ENCODE measurements at places on chromosomes 11 and 22.

DNA sequence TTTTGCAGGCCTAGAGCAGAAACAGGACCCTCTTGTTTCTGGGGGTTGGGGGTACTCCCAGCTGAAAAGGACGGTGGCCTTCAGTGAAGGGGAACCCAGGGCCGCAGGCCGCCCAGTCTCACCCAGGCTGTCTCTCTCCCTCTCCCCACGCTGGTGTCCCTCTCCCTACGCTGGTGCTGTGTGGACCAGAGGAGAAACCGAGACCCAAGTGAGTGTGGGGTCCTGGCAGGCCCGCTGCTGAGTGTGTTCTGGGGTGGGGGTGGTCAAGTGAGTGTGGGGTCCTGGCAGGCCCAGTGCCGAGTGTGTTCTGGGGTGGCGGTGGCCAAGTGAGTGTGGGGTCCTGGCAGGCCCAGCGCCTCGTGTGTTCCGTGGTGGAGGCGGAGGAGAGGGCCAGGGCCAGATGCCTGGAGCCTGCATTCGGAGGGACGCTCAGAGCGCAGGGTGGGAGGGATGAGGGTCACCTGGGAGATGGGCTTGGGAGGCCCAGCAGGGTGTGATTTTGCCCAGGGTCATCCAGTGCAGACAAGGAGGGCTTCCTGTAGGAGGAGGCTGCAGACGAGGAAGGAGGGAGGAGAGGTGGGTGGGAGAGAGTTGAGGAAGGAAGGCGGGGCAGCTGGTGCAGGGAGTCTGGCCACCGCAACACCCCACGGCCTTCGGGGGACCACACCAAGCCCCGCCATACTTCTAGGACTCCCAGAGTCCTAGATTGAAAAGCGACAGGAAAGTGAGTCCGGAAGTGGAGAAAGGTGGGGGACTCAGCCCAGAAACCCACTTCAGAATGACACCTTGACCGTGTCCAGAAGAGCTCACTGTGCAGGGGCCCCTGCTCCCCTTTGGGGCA is 10.3 kb downstream of the TNNT3 start:
- no peak for DNase-seq

- DNase-seq, result no peak
Observed at GRCh38 chr11:66663741-66664296, 13.9 kb downstream of the RBM4B start.

GRCh38 chr22:27930331-27931060 is 11.4 kb upstream of the PITPNB start:
- DNase-seq, result no peak

GRCh38 chr11:3861683-3862082 is 6.2 kb downstream of the STIM1 start:
- DNase-seq, result no peak

DNA sequence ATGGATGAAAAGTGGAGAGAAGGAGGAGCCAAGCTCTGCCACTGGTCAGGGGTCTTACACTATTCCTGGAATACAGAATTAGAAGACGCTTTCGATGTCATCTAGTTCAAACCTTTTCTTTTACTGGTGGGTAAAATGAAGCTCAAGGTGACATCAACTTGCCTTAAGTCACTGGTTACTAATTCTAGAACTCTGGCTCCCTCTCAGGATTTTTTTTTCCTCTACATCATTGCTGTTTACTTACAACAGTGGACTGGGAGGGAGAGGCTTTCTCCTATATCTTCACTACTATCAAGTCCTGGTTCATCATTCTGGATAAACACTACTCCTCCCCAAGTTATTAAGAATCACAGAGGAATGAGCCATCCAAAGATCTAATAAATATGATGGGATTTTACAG is 82.9 kb downstream of the ETS1 start:
- DNase-seq, result no peak

DNA sequence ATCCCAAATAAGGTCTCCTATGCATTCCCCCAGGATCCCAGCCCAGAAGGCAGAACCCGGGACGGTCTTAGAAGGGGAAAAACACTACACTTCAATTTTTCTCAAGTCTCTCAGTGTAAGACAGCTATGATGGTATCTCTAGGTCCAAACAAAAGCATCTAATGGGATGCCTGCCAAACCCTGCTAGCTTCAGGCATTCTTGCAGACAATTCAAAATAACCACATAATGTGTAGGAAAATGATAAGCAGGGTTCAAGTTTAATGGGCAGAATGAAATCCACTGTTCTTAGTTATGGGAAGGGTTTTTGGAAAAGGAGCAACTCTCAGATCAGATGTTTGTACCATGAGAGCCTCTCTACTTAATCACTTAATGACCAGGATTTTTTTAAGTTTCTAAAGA is 119.8 kb upstream of the ANO1 start:
- no peak for DNase-seq

DNA sequence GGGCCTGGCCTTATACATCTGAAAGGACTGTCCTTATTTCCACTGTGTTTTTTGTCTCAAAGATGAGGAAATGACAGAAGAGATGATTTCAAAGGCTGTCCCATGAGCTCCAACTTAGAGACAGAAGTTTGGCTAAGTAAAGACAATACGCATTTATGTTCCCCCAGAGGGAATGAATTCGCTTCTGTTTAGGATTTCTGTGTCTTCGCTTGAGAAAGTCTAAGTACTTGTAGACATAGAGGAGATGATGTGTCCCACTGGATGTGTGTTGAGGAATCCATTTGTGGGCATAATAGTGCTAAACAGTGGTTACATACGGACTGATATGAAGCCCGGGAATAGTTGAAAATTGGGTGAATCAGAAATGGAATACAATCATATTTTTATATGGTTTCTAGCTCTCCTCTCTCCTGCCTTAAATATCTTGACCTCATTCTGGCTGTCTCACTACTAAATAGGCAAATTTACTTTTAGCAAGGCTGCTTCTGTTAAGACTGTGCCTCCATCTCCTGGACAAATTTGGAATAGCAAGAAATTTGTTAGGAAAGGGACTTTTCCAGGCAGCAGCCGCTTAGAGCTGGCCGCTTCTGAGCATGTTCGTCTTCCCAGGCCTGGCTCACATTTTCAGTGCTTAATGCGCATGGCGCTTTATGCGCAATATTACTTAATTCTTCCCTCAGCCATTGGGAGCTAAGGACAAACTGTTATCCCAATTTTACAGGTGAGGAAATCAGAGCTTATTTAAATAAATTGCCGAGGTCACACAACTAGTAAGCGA is 1.9 kb upstream of the PEX26 start:
- DNase-seq, result peak; percentile 95

DNA sequence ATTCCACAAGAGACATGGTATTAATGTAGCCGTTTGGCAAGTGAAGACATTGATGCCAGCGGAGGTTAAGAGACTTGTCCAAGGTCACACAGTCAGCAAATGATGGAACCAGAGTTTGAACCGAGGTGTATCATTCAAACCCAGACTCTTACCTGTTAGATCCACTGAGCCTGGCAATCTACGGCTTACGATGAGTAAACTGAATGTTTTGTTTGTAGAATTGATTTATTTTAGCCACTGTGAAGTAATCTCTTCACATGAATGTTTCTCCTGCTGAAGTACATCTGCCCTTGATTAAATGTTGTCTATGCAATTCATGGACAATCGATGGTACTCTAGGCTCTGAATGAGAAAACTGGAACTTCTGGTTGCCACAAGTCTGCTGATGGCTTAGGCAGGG is 155.5 kb upstream of the NAV2 start:
- DNase-seq, result no peak

DNA sequence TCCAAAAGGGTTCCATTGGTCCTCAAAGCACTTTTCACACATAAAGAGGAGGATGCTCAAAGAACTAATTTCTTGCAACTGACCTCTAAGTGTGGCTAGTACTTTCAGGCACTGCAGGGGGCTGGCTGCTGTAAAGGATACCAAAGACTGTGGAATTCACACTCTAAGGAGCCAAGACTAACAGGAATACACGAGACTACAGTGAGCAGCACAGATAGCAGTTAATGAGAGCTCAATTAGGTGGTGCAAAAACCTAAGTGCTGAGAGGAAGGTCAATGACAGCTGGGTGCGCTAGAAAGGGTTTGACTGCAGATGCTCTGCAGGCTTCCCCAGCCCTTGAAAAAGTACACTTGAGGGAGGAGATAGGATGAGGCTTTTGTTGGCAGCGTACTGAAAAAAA is 124.3 kb upstream of the NTM start:
- DNase-seq, result no peak

DNA sequence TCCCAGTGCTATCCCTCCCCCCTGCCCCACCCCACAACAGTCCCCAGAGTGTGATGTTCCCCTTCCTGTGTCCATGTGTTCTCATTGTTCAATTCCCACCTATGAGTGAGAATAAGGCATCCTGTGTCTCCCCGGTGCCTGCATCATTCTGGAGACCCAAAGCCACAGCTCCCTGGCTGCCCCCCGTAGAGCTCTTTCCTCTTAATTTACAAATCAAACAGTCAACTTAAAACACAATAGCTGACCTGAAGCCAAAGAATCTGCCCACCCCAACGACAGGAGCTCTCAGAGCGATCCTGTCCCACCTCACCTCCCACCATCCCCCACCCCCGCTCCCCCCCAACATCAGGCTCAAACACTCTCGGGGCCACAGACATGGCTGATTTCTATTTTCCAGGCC is 558.3 kb downstream of the BRD1 start:
- DNase-seq, result no peak

GRCh38 chr11:110172468-110173065 is 79.4 kb downstream of the ZC3H12C start:
- no peak for DNase-seq

DNA sequence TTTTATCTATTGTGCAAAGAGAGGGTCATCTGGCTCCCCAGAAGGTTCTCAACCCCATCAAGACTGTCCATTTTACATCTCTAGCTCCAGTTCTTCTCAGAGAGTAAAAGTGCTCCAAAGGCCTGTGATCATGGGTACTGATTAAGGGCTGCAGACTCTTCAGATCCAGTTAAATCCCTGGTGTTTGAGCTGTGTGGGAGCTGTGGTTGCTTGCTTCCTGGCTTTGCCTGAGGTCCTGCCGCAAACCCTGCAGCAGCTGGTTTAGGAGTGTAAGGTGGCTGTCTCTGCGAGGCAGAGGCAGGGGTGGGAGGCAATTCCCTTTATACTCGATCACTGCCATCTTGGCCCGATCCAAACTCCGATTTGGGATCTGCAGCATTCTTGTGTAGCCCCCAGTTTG is 1.2 kb downstream of the MRPL17 start:
- peak; percentile 16 for DNase-seq

DNA sequence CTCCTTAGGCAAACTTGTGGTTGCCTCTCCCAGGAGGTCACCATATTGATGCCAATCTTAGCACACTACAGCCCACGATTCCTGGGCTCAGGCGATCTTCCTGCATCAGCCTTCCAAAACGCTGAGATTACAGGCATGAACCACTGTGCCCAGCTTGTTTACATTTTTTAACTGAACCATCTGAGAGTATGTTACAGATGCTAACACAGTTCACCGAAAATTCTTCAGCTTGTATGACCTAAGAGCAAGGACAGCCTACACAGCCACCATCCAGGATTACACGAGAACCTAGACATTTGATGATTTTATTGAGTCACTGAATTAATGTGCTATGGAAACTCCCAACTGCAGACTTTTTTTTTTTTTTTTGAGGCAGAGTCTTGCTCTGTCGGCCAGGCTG is 5.8 kb upstream of the LGALS1 start:
- no peak for DNase-seq

GRCh38 chr11:84384731-84385130 is 1098.6 kb upstream of the CCDC90B start:
- DNase-seq, result peak; percentile 46

DNA sequence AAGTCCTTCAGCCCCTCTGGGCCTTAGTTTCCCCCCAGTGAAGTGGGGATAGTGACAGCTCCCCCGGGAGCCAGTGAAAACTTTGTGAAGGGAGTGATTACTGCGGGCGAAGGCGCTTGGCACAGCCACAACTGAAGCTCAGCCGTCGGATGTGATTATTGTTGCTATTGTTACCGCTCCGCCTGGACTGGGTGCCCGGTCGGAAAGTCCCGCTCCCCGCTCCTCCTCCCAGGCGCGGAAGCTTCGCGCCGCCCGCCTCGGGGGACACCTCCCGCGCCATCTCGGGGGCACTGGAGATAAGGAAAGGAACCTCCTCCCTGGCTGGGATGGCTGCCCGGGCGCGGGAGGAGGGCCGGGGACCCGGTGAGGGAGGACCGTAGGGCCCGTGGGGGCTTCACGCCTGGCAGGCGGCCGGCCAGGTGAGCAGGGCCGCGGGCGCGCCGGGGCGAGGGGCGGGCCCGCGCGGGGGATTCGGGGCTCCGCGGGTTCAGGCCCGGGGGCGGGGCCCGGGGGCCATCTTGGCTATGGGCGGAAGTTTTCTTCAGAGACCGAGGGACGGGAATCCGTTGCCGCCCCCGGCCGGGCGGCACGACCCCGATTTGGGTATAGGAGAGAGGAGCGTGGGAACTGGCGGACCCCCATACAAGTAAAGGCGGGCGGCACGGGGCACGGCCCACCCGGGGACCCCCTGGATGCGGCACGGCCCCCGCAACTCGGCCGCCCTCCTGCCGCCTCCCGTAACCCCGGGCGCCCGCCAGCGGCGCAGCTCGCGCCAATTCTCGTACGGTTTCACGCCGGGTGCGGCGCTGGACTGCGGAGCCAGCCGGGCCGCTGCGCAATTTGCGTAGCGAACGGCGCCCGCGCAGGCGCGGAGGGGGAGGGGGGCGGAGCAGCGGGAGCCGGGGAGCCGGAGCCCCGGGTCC is at the start of gene GPR137:
TSS of gene GPR137 (plus strand) at position 887 of the 923 bp plus-strand sequence. CDS start 677 bp downstream, outside the sequence.
- DNase-seq, result peak; percentile 92

DNA sequence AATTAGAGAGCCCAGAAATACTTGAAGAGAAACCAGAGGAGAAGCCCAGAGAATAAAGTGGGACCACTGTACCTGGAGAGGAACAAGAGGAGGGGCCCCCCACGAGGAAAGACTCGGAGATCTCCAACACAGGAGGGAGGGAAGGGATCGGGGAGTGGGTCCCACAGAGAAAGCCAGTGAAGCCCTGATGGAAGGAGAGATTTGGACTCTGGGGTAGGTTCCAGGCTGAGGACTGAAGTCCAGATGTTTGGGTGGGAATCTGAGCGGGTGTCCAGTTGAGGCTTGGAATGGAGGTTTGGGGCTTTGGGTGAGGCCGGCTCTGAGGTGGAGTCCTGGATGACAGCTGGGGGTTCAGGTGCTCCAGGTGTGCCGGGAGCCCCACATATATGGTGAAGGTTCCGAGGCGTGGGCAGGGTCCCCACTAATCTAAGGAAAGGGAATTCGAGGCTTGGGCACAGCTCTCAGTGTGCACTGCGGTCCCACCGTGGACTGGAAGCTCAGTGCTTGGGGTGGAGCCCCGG is 32.6 kb downstream of the PDE2A start:
- DNase-seq, result no peak

GRCh38 chr11:26219183-26220117 is 112.5 kb upstream of the ANO3 start:
- DNase-seq, result no peak

- DNase-seq, result no peak
Observed at GRCh38 chr11:83630211-83630610, 344.0 kb upstream of the CCDC90B start.

GRCh38 chr11:61112575-61112974 is 10.3 kb downstream of the CD5 start:
- no peak for DNase-seq
